ENCODE measurements at places on chromosomes 3 and 15. TPM values are rescaled to one million over a fixed set of nuclear protein-coding genes. Genes with fewer than 3 reads are reported as not detected.

DNA sequence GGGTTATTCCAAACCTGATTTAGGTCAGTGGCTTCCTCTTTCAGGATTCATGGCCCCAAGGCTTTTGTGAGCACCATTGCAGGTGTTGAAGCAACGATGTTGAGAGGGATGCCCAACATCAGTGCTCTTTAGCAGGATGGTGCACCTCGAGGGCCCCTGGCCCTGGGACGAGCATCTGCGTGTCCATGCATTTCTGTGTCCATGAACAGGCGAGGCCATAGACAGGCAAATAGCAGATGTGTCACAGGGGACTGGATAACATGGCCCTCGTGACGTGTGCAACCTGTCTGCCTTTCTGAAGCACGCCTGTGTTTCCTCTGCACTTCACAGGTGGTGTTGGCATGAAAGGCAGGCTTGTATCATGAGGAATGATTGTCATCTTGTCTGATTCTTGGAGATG is 132.3 kb downstream of the SNRPN start:
- DNase-seq, result no peak

The CHRFAM7A gene
- 0.60 TPM for total RNA-seq

DNA sequence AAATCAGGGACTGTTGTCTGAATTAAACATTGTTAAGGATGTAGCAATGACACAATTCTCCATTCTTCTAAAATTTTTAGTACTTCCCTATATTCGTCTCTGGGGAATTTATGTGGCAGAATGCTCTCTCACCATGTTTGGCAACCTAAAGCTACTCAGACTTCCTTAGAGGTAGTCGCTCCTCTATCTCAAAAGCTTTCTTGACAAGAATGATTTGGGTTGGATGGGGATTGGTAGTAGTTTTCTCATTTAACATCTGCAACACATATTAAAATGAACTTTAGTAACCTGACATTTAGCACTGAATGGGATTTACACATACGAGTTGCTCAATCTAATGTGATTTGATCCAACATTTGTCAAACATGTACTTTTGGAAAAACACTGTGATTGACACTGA is 233.3 kb downstream of the RBMS3 start:
- DNase-seq, result peak; percentile 28

DNA sequence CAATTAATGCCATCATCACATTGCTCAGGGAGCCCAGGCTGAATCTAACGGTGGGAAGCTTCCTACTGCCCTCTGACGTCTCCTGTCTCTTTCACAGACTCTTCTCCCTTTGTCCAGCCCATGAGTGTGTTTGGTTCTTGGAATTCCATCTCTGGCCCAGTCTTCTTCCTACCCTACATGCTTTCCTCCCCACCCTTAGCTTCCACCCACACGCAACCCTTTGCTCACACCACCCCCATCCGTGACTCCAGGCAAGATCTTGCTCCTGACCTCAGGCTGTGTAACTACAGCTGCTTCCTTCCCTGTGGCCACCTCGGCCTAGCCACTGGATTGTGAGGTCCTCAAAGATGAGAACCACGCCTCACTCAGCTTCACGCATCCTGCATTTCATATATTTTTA is 72.3 kb upstream of the THBS1 start:
- no peak for DNase-seq

The LMAN1L gene
- total RNA-seq, result not detected

DNA sequence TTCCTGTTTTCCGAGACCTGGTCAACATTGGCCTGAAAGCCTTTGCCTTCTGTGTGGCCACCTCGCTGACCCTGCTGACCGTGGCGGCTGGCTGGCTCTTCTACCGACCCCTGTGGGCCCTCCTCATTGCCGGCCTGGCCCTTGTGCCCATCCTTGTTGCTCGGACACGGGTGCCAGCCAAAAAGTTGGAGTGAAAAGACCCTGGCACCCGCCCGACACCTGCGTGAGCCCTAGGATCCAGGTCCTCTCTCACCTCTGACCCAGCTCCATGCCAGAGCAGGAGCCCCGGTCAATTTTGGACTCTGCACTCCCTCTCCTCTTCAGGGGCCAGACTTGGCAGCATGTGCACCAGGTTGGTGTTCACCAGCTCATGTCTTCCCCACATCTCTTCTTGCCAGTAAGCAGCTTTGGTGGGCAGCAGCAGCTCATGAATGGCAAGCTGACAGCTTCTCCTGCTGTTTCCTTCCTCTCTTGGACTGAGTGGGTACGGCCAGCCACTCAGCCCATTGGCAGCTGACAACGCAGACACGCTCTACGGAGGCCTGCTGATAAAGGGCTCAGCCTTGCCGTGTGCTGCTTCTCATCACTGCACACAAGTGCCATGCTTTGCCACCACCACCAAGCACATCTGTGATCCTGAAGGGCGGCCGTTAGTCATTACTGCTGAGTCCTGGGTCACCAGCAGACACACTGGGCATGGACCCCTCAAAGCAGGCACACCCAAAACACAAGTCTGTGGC is 16.9 kb downstream of the TMEM43 start:
- DNase-seq, result peak; percentile 41

DNA sequence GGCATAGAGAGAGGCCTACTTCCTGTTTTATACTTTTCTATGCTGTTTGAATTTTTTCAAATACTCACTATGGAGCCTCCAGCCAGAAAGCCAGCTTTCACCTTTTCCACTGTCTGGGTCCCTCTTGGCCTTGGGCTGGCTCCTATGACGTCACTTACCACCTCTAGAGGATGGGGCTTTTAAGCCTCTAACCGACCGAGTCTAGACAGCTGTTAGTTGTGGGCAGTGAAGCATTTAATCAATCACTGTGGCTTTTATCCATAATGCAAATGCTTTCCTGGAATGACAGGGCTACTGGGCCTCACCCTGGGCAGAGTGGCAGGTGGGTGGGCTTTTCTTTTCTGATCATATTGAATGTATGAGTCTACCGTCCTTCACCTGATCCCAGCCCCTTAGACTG is 61.9 kb downstream of the LRRK1 start:
- no peak for DNase-seq

The CTXN2 gene
- total RNA-seq, result not detected

DNA sequence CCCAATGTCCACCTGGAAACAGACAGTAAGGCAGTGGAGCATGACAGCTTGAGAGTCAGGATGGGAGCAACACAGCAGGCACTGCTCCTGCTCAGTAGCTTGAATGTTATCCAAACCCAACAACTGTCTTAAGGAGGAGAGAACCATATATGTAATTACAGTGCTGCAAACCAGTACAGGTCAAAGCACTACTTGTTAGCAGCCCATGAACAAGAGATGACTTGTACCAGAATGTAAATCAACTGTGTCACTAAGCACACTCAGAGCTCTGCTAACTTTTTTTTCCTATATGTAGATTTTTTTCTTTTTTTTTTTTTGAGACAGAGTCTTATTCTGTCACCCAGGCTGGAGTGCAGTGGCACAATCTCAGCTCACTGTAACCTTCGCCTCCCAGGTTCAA is 87.1 kb downstream of the ANO10 start:
- no peak for DNase-seq

GRCh38 chr3:197117114-197117513 is 87.5 kb upstream of the MELTF start:
- DNase-seq, result no peak
